BJ (cell line): ENCODE measurements at places on chromosomes 6 and 20.

DNA sequence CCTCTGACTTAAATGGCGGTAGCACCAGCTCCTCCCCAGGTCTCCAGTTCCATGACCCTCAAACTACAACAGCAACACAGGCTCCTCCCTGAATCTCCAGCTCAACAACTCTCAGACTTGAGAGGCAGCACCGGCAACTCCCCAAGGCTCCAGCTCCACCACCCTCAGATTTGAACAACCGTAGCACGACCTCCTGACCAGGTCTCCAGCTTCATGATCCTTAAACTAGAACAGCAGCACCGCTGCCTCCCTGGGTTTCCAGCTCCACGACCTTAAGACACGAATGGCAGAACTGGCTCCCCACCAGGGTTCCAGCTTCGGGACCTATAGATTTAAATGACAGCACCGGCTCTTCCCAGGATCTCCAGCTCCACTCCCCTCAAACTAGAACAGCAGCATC lies 325.8 kb downstream of the PREX1 start:
- DNase-seq, result no peak

- DNase-seq, result peak; percentile 25
Measured at GRCh38 chr6:3749977-3750316, 1.6 kb downstream of the PXDC1 start.

GRCh38 chr6:102660303-102660702 lies 1266.8 kb downstream of the GRIK2 start:
- DNase-seq, result no peak

GRCh38 chr6:74941424-74941823 lies 264.4 kb downstream of the COL12A1 start:
- no peak for DNase-seq

DNA sequence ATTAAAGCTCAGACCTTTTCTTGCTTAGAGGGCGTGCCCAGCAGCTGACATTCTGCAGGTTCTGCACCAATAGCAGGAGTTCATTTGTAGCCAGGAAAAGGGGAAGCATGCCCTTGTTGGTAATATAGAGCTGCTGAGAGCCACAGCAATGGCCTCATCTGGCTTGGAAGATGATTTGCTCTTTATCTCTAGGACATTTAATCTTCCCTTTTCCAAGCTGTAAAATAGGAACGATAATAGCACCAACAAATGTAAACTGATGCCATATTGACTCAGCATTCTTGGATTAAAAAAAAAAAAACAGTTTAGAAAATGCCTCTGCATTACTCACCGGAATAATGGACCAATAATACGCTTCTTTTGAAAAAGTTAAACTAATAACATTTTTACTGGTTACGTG lies 93.4 kb upstream of the SLC2A12 start:
- peak; percentile 51 for DNase-seq

GRCh38 chr6:87115402-87116135 lies 20.7 kb upstream of the CGA start:
- no peak for DNase-seq

DNA sequence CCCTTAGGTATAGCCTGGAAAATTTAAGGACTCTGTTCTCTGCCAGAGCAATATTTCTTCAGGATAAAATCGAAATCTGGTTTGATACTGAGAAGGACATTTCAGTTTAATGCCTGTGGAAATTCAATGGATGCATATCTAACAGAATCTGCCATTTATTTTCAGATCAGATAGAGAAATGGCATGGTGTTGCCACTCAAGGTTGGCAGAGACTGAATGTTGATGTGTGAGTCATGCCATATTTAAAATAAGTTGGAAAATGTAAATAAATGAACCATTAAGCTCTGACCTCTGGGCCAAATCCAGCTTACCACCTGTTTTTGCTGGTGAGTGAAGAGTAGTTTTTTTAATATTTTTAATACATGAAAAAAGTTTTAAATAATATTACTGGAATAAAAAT lies 594.6 kb downstream of the DOK5 start:
- no peak for DNase-seq
